ENCODE measurements at places on chromosomes 2 and 18. TPM values are rescaled to one million over a fixed set of nuclear protein-coding genes. Genes with fewer than 3 reads are reported as not detected.

DNA sequence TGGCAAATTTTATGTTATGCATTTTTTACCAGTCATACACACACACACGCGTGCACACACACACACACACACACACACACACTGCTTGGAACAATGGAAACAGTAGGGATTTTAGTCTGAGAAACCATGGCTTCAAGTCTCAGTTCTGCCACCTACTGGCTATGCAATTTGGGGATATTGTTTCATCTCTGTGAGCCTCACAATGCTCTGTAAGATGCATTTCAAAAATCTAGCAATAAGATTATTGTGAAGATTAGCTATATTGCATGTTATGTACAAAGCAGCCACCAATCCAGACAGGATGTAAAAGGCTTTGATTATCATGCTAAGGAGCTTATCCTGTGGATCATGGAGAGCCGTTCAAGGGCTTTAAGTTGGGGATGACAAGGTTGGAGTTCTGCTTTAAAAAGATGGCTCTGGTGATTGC lies 401.4 kb downstream of the NBAS start:
- no peak for DNase-seq

The C1QL2 gene
- total RNA-seq = not detected

GRCh38 chr2:110874453-110875383 lies 142.3 kb downstream of the ACOXL start:
- DNase-seq = no peak

GRCh38 chr18:49546278-49546677 lies 15.6 kb upstream of the LIPG start:
- DNase-seq = no peak

GRCh38 chr2:85441864-85442263 lies 23.4 kb downstream of the SH2D6 start:
- no peak for DNase-seq

The ALPP gene
- not detected for total RNA-seq

DNA sequence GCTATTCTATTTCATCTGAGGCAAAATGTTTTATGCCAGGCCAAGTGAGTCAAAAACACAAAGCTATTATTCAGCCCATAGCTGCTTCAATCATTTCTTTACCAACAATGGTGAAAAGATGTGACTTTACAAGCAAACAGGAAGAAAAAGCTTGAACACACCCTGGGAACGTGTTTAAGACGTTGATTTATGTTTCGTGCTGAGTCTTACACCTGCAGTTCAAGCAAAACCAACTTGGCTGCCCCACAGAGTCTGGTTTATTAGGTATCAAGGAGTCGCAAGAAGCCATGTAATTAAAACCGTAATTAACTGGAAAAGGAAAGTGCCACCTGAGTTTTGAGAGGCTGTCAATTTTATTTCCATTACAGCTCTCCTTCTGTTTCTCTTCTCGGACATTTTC lies 295.5 kb downstream of the MEIS1 start:
- DNase-seq = no peak

DNA sequence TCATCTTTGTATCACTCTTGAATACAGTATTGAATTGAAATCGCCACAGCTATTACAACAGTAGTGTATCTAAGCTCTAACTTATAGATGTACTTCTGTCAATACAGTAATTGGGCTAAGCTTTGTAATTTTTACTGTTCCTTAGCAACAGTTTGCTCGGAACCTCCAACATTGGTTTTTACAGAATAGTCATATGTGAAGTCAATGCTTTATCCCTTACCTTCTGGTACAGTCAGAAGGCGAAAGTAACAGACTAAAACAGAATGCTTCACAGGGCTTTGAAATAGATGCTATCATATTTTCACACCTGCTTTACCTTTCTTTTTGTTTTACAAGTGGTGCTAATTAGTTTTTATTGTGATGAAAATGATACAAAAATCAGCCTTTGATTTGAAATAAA lies 46.9 kb upstream of the CYP20A1 start:
- DNase-seq = no peak
